Kidney tubule cell (primary cell): ENCODE measurements at places on chromosomes 16 and 17.
A peak's percentile ranks its signal among the peaks of the same experiment; 100 is the strongest.

- DNase-seq, result peak; percentile 74
These were observed 556 bp upstream of the SPNS1 start for GRCh38 chr16:28974007-28974436.

- DNase-seq, result no peak
These were observed 23.0 kb upstream of the CHMP6 start for GRCh38 chr17:80968602-80969029.

- DNase-seq, result peak; percentile 39
These were observed 99.3 kb upstream of the C17orf78 start for GRCh38 chr17:37276475-37276874.

DNA sequence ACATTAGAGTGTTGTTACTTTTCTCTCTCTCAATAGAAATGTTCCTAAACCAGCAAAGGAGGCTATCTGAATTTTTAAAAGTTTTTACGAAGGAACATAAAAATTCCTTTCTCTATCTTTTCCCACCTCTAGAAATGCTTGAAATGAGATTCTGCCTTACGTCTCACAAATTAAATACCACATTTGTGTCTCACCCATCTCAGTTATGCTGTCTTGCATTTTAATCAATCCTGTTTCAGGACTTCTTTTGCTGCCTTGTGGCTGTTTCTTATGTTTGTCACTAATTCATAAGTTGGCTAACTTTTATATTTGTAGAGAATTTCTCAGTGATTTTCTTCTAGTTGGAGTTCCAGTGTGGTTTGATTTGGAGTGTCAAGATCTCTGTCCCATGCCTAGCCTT, 3.5 kb downstream of the OMG start:
- no peak for DNase-seq

DNA sequence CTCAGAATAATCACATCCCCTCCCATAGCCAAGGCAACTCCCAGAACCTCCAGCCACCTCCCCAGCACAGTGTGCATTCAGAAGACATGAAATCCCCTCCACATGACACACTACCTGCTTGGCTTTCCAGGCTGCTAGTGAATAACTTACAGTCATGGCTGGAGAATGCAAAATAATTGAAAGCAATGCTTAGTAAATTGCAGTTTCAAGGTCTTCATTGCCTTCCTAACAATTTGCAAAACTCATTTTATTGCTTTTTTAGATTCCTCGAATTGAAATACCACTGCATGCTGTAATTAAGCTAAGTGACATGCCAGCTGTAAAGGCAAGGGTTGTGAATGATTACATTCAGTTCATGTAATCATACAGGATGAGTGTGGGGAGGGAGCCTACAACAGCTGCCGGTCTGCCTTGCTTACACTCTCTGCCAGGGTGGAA, 29.0 kb upstream of the HOXB13 start:
- DNase-seq, result peak; percentile 83

DNA sequence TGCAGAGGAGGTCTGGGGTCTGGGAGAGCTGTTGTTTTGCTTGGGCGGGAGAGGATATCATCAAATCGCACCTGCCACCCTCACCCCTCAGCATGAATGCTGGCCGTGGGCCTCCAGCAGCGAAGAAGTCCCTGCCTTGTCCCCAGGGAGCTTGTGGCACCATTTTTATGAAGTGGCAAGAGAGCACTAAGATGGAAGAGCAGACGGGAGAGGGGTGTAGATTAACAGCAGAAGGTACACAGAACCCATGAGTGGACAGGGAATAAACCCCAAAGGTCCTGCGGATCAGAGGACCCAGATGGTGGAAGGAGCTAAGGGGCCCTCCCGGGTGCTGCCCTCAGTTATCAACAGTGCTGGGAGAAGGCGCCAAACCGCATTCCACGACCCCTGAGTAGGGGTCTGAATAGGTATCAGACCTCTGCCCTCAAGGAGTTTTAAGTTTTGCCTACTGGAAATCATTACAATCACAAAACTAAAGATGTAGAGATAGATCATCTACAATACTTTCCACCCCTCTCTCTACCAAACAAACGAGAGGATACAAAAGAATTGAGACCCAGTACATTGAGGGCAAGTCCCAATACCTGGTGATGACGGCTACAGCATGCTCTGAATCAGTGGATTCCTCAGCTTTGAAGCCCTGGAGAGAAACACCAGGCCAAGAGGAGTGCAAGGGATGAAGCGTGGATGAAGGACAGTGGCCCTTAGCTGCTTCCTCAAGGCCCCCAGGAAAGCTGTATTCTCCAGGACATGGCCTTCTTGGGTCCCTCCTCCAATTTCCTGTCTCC, 60.2 kb downstream of the CCDC182 start:
- no peak for DNase-seq

GRCh38 chr17:41264599-41264998, 579 bp upstream of the KRTAP9-6 start:
- DNase-seq, result no peak

GRCh38 chr17:32519228-32520103, 32.7 kb downstream of the CDK5R1 start:
- DNase-seq, result peak; percentile 81

GRCh38 chr16:31461921-31462804, 2.9 kb downstream of the ARMC5 start:
- DNase-seq, result no peak

DNA sequence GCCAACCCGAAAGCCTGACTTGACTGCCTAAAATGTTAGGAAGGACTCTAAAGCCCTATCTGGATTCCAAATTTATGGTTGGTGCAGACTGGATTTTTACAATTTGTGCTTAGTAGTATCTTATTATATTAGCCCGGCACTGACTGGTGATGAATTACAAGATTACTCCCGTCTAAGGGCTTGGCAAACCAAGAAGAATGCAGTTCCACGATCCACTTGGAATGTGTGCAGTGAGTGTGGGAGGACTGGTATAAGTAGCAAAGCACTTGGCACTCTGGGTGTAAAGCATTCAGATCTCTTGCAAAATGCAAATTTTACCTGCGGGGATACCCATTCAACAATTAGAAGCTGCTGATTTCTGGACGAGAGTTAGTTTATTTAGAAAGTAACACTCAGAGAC, 539.4 kb downstream of the MAF start:
- DNase-seq, result peak; percentile 20

DNA sequence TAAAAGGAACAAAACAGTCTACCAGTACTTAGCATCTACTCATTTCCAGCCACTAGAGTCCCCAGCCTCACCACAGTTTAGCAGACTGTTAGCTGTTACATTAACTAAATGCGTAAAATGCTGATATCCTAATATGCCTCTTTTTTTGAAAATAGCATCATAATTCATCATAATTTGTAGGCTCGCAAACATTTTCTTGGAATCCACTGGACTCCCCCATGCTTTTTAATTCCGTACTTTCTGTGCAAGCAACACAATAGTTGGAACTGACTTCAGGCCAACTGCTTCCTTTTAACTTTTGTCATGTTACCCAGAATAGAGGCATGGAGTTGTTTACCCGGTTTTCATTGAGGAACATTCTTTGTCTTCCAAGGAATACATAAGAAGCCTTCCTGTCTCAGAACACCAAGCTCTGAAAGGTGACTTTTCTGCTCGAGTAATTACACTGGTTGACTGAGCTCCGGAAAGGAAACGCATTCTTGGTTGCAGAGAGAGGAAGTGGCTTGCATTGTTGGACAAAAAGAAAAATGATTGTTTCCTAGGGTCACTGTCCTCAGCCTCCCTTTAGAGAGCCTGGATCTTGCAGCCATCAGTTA, 30.9 kb upstream of the SEC14L1 start:
- peak; percentile 89 for DNase-seq

DNA sequence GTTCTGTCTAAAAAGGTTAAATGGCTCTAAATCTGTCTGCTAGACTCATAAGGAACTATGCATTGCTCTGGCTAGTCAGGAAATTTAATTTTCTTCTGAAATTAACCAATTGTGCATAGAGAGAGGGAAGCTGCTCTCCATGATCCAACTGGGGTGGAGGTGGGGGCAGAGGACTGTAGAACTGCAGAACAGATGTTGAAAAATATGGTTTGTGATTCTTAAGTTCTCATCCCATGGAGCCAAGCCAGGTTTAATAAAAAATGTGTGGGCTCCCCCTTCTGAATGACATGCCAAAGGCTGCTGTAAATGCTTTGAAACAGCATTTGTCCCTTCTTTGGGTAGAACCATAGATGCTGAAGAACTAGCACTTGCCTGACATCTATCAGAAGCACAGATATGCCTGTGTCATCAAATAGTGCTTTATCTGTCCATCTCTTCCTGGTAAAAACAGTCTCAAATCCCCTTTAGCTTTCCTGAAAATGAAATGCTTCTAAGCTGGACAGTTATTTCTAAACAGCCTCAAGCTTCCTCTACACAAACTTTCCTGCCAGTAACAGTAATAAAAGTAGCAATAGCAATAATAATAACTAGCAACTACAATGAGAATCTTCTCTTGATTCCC, 221.4 kb downstream of the CDH8 start:
- no peak for DNase-seq

GRCh38 chr16:20617271-20617670, 41.1 kb upstream of the ACSM2B start:
- no peak for DNase-seq

GRCh38 chr16:85324488-85324887, 212.2 kb upstream of the CIBAR2 start:
- no peak for DNase-seq

GRCh38 chr16:12006637-12007036, 30.1 kb downstream of the SNX29 start:
- no peak for DNase-seq

GRCh38 chr16:28317040-28317880, 24.9 kb downstream of the SBK1 start:
- peak; percentile 56 for DNase-seq
